Naive thymus-derived CD4-positive, alpha-beta T cell (primary cell): ENCODE measurements at places on chromosomes 2 and 18. TPM values are rescaled to one million over a fixed set of nuclear protein-coding genes. Genes with fewer than 3 reads are reported as not detected.

ITM2C gene
- 24.1 TPM for total RNA-seq

DNA sequence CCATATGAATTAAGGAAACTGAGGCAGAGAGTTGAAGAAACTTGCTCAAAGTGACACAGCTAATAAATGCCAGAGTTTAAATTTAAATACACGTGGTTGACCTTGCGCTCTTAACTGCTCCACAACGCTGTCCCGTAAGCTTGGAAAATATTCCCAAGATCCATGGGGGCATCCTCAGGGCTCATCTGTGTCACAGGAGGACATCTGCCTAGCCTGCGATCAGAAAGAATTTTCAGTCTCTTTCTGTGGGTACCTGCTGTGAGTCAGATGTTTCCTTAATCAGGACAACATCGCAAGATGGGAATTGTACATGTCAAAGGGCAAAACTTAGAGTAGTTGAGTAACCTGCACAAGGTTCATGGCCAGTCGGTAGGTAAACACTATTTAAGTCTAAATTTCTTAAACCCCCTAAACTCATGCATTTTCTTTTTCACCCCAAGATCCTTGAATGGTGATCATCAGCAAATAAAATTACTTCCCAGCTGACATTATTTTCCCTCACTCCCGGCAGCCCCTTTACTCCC lies 1.4 kb downstream of the CMPK2 start:
- DNase-seq = no peak

- DNase-seq = no peak
Measured at GRCh38 chr2:24993406-24994145, 21.8 kb upstream of the DNAJC27 start.

DNA sequence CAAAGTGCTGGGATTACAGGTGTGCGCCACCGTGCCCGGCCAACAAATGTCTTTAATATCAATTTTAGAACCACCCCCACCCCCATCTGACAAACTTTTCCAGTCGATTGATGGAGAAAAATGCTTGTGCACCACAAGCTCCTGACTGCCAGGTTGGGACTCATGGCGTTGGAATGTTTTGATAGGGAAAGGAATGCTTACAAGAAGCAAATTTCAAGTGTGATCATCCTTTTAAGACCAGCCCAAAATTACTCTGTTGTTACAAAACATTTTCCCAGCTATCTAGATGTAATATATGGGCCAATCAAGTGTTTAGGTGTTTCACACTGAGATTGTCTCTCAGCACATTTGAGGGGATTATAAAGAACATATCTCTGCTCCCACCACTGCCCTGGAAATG lies 45.2 kb downstream of the UBXN4 start:
- no peak for DNase-seq

GRCh38 chr2:67295851-67296250 lies 101.3 kb upstream of the ETAA1 start:
- DNase-seq = no peak

DNA sequence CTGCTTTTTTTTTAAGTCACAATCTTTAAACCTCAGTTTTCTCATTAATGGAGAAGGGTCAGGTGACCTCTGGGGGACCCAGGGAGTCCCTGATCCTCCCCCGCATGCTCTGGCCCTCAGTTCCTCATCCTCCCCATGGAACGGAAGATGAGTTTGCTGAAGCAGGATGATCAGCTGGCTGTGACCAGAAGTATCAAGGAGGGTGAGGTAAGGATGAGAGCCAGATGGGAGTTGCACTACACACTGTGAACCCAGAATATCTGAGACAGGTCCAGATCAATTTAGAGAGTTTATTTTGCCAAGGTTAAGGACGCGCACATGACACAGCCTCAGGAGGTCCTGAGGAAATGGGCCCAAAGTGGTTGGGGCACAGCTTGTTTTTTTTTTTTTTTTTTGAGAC lies 3.8 kb downstream of the CATIP start:
- DNase-seq = no peak
